CD4-positive, CD25-positive, alpha-beta regulatory T cell (primary cell): ENCODE measurements at places on chromosomes 4 and X.

- no peak for DNase-seq
Measured at GRCh38 chr4:2166253-2166652, 75.7 kb downstream of the HAUS3 start.

DNA sequence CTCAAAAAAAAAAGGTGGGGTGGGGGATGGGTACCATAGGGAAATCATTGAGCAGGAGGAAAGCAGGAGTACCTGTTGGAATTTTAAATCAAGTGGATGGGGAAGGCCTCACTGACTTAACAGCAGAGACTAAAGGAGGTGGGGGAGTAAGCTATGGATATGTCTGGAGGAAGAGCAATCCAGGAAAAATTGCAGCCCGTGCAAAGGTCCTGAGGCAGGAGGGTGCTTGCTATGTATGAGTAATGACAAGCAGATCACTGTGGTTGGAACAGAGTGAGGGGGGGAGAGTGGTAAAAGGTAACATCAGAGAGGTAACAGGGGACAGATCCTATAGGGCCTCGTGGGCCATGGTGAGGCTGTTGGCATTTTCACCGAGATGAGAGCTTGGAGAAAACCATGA lies 4.1 kb downstream of the FTSJ1 start:
- DNase-seq, result no peak

- DNase-seq, result no peak
Measured at GRCh38 chr4:41141900-41142299, 72.4 kb downstream of the APBB2 start.

- no peak for DNase-seq
Measured at GRCh38 chrX:24080704-24081103, 25.9 kb downstream of the EIF2S3 start.

- DNase-seq, result no peak
Measured at GRCh38 chrX:16239211-16239610, 71.9 kb downstream of the MAGEB17 start.

- no peak for DNase-seq
Measured at GRCh38 chr4:145545538-145546174, 64.0 kb downstream of the SMAD1 start.

DNA sequence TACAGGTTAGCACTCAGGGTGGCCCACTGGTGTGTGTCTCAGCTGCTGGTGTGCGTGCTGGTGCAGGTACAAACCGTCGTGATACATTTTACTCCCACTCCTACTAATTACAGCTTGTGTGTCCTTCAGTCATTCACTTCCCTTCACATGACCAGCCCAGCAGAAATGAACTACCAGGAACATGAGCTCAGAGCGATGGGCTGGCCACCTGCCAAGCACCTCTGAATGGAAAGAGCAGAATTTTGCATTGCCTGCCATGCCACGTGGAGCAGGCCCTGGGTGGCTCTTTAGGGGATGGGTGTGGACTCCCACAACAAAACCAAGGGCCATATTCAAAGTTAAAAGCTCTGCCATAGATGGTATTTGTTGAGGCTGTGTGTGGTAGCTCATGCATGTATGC lies 58.9 kb upstream of the PGM2 start:
- no peak for DNase-seq

DNA sequence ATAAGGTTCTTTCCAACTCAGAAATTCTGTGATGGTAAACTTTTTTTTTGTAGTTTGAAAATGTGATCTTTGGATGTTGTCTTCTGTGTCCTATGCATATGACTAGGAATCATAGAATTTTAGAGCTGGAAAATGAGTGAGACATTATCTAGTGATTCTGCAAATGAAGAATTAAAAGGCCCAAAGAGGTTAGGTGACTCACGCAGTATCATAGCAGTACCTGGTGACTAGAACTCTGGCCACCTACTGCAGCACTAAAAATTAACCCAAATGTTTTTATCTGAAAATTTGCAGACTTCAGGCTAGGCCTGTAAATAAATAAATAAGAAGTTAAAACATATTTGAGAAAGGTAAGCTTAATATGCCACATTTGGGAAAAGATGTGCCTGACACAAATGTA lies 52.8 kb downstream of the NFKB1 start:
- DNase-seq, result no peak

GRCh38 chr4:4480685-4481398 lies 61.0 kb downstream of the STX18 start:
- no peak for DNase-seq
